NCI-H187 treated with DMSO at 0.1 percent for 48 hours (cell line): ENCODE measurements at places on chromosomes 3 and 15.

GRCh38 chr3:115857518-115858136 is 234.3 kb downstream of the GAP43 start:
- no peak for DNase-seq

- no peak for DNase-seq
Measured at GRCh38 chr3:52697632-52697965, 8.0 kb downstream of the GLT8D1 start.

GRCh38 chr3:56940976-56941375 is 119.5 kb upstream of the SPATA12 start:
- no peak for DNase-seq

DNA sequence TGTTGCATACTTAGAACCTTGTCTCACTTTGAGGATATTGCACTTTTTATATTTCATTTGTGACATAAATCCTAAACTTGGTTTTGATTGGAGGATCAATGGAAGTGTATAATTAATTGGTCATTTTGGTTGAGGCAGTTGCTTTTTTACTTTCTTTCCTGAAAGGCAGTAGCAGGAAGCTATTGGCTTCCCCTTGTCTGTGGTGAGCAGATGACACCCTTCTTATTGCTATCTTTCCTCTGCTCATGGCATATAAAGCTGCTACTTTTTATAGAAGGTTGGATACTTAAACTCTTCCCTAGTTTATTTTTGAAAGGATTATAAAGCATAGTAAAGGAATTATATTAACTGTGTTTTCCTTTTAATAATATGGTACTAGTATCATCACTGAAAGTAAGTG is 28.6 kb downstream of the FAM98B start:
- no peak for DNase-seq

- DNase-seq = no peak
Measured at GRCh38 chr3:141743305-141743704, 5.2 kb downstream of the RNF7 start.

- DNase-seq = no peak
Measured at GRCh38 chr3:188506446-188506845, 352.5 kb downstream of the LPP start.

DNA sequence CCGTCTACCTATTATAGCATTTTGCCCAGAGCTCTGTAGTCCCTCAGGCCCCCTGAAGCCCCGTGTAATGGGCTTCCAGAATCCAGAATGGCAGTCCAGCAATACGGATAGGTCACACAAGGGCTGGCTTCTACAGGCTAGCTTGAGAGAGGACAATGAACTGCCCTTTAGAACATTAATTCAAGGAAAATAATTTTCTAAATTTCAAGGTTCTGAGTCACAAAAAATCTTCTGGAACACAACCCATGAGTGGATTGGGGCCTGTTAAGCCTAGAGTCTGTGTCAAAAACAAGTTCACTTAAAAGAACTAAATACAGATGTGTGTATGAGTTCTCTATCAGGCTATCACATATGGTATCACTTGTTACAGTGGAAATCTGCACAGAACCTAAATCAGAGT is 28.8 kb downstream of the DCP1A start:
- DNase-seq = no peak
